ENCODE measurements at places on chromosomes 4 and X. TPM values are rescaled to one million over a fixed set of nuclear protein-coding genes. Genes with fewer than 3 reads are reported as not detected.

STAP1 gene
- total RNA-seq, result 17.3 TPM

NSUN7 gene
- 1.3 TPM for total RNA-seq

AFF1 gene
- total RNA-seq, result 13.3 TPM

SPP1 gene
- total RNA-seq, result 44.2 TPM

MEPE gene
- total RNA-seq, result 0.24 TPM

GYPA gene
- 8.2 TPM for total RNA-seq

DNA sequence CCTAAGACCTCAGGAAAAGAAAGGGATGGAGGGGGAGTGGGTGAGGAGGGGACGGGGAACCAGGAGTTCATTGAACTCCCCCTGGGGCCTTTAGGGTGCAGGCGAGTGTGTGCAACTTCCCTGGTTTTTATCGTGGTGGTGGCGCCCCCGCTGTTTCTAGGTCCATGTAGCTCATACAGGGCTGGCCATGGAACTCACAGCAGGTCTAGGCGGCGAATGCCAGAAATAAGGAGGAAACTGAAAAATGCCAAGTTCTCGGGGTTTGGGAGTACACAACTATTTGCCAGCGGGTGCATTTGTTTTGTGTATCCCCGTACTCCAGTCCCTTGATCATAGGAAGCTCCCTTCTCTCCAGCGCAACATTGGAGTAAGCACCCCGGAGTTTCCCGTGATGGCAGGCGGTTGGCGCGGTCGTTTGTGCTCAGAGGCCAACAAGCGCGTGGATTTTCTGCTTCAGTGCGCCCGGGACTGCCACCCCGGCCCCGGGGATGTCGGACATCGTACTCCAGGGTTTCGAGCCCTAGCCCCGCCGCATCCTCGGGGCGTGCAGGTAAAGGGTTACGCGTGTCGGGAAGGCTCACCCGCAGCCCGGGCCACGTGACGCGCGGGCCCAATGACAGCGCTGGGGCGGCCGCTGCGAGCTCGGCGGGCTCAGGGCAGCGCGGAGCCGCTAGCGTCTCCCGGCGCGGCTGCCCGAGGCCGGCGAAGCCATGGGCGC, 208.9 kb downstream of the NWD2 start:
- peak; percentile 15 for DNase-seq

DNA sequence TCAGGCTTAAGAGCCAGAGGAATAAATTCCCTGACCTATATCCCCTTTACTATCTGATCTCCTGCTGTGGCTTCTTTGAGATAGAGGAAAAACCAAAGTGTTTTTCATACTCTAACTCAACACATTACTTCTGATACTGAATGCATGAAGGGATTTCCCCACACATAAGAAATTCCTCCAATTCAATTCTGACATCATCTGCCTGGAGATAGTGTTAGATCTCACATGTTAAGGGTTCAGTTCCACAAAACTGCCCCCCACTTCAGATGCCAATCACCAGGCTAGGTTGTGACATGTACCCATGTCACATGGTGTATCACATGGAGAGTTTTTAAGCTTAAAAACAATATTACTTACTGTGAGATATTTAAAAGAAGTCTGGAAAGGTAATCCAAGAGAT, 46.8 kb downstream of the GSTCD start:
- no peak for DNase-seq

GRCh38 chr4:29467044-29467717, 1253.0 kb upstream of the PCDH7 start:
- no peak for DNase-seq

GRCh38 chr4:7634661-7635251, 200.0 kb upstream of the PSAPL1 start:
- DNase-seq, result no peak

DNA sequence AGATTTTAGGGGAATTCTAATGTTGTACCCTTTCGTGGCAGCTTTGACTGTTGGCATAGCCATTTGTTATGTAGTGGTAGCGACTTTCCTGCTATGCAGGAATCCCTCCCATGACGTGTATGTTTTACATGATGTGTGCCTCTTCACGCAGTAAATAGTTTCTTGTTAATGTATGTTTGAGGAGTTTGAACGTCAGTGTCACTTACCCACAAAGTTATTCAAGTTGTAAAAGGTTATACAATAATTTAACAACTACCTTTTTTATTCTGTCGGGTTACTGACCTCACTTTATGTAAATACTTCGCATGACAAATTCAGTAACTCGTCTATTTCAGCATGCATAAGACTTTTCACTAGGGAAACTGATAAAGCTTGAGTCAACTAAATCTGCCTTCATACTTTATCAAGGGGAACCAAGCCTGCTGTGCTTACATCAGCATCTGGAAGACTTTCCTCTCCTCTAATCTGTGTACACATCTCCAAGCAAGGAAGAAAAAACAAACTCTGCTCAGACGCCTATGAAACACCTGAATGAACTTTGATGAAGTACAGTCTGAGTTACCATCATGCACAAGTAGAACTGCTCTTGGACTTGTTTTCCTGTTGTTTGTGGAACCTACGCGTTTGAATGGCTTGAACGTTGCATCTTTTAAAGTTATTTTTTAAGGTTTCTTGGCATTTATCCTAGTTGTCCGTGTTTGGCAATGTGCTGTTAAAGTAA, 61.2 kb downstream of the SLC9A6 start:
- DNase-seq, result no peak

DNA sequence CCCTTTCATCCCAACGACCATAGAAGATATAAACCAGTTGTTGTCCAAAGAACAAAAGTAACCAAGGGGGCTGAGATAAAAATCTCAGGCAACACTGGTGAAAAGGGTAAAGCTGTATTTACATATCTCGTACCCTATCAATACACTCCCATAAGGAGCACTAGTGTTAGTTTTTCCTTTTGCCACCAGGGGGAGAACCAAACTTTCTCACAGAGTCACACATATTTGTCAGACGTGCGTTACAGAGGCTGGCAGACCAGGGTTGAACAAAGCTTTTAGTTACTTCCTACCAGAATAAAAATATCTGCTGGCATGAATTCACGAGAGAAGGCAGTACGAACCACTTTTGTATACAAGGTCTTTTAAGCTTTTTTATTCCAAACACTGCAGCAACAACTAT, 88.3 kb downstream of the AMELX start:
- peak; percentile 47 for DNase-seq

DNA sequence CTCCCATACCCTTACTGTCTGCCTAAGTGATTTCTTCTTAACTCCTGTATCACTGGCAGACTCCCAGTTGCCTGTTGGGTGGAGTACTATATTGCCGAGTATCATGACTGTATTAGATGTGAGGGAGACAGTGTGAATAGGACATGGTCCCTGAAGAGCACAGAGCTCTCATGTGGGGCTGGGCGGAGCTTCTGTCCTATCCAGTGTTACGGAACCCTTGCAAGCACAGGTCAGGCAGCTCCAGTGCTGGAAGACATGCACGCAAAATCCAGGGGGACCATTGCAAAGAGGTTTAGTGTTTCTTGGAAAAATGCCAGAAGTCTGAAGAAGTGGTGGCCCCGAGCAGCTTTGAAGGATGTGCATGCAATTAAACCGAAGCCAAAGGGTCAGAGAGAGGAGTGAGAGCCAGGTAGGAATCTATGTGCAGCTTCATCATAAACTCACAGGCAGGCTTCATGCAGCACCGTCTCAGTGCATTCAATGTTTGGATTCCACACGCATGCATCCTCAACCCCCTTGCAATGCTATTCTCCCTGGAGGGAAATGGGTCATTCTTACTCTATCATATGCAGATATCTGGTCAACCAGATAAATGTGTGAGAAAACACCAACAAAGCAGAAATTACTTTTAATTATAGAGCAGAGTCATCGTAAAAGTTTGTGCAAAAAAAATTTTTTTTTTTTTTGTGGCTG, 49.7 kb upstream of the DHRSX start:
- no peak for DNase-seq

DNA sequence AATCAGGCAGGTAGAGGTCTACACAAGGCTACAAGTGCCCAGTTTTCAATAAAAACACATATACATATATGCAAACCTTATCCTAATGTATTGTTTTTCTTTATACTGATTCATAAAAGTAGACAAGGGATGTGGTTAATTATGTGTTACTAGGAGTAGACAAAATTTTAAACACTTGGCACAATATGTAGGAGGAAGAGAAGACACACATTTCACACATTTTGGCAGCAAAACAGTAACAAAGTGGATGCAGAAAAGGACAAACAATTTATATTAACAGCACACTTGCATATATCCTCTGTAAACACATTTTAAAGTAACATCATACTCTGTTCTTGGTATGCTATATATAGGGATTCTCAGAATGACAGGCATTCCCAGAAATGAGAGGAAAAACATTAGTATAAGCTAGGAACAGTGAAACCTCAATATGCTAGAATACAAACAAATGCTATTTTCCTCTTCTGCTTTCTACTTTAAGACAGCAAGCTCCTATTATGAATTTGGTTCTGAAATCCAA, 63.8 kb downstream of the GPRIN3 start:
- DNase-seq, result no peak

DNA sequence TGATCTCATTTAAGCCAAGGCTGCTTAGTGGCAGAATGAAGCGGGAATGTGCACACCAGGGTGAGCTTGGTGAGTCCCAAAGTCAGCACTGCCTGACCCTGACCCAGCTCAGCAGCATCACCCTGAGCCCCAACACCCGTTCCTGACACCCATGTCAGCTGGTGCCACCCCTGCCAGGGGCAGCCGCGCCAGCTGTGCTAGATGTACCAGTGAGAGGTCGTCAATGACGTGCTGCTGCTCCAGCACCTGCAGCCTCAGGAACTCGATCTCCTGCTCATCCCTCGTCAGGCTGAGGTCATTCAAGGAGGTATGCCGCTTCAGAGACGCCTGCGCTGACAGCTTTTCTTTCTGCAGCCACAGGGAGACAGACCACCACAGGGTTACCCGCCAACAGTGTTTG, 61.7 kb upstream of the C4orf50 start:
- no peak for DNase-seq

GRCh38 chr4:124181039-124181438, 531.5 kb downstream of the ANKRD50 start:
- DNase-seq, result no peak

- DNase-seq, result no peak
Observed at GRCh38 chrX:18887825-18888212, 96.1 kb downstream of the PHKA2 start.

- DNase-seq, result no peak
Observed at GRCh38 chr4:37549041-37549440, 137.1 kb downstream of the RELL1 start.

DNA sequence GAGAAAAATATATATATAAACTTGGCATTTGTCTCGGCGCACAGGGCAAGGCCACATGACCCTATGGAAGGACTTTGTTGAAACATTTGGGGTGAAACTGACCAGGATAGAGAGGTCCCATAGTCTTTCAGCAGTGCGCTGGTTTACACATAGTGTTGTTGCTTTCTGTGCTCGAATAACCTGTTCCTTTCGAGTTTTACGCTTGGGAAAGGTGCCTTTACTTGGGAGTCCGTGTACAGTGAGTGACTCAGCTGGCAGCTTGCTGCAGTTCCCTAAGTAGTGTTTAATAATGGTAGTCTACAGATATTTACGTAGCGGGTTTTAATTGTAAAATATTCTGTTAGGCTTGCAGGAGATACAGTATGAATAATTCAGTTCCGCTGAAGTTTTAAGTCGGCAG, 578 bp downstream of the APOOL start:
- DNase-seq, result peak; percentile 9

GRCh38 chr4:89319756-89320155, 12.2 kb upstream of the GPRIN3 start:
- DNase-seq, result no peak

GRCh38 chrX:100600758-100601157, 16.0 kb downstream of the TNMD start:
- no peak for DNase-seq

- DNase-seq, result no peak
Observed at GRCh38 chr4:6641971-6642320, 1.5 kb downstream of the MRFAP1 start.

- no peak for DNase-seq
Observed at GRCh38 chr4:6525474-6525873, 49.5 kb upstream of the MAN2B2 start.

- DNase-seq, result no peak
Observed at GRCh38 chr4:78150543-78150864, 93.4 kb downstream of the FRAS1 start.

DNA sequence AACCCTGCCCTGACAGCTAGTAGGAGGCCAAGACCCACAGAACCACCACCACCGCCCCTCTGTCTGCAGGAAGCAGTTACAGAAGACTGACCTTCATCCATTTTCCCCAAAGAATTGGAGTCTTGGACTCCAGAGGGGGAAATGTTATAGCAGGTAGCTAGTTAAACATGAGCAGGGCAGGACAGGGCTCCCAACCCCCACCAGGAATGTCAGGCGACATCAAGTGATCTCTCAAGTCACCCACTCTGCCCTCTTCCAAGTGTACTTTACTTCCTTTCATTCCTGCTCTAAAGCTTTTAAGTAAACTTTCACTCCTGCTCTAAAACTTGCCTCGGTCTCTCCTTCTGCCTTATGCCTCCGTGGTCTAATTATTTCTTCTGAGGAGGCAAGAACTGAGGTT, 17.1 kb upstream of the AADAT start:
- DNase-seq, result no peak

GRCh38 chrX:29488919-29489318, 726.4 kb upstream of the MAGEB2 start:
- DNase-seq, result no peak

GRCh38 chr4:168662297-168662984, 165.6 kb downstream of the PALLD start:
- no peak for DNase-seq

GRCh38 chr4:4792466-4792865, 67.0 kb upstream of the MSX1 start:
- DNase-seq, result no peak

DNA sequence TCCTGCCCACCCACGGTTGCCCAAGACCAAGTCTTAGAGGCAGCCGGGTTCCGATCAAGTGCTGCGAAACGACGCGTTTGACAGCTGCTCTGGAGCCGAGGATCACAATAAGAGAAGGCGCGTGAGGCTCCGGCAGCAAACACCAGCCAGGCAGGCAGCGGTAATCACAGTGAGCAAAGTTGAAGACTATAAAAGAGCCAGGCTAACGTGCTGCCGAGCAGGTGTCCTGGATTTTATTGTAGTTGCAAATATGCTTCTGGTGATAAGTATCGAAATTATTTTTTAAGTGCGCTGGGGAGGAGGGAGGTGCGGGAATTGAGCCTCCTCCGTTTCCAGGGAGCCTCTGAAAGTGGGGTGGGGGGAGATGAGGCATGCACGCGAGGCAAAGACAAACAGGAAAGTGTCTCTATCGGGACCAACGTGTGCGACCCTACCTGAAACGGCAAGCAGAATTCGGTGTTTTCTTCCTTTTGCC, 590 bp downstream of the GABRA2 start:
- DNase-seq, result no peak

- DNase-seq, result no peak
Observed at GRCh38 chr4:61067381-61067780, 132.7 kb upstream of the ADGRL3 start.

GRCh38 chrX:13652287-13652793, 601 bp upstream of the TCEANC start:
- no peak for DNase-seq
